PC-9 (cell line): ENCODE measurements at places on chromosomes 5 and 9.

GRCh38 chr5:4758550-4758949, 381.6 kb upstream of the ADAMTS16 start:
- DNase-seq = no peak

DNA sequence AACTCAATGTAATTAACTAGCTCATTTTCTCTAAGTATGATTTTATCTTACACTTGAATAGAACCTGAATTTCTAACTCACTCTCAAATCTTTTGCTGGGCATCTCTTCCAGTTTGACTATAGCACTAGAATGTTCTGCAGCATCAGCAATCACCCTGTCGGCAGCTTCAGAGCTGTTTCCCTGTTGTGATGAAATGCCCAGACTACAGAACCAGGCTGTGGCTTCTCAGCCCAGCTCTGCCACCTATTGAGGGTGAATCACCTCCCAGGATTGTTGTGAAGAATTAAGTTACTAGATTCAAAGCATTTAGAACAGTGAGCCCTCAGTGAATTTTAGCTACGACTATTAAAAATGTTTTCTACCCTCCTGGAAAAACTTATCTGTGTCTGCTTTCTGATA, 90.4 kb upstream of the ANKRD55 start:
- peak; percentile 81 for DNase-seq

DNA sequence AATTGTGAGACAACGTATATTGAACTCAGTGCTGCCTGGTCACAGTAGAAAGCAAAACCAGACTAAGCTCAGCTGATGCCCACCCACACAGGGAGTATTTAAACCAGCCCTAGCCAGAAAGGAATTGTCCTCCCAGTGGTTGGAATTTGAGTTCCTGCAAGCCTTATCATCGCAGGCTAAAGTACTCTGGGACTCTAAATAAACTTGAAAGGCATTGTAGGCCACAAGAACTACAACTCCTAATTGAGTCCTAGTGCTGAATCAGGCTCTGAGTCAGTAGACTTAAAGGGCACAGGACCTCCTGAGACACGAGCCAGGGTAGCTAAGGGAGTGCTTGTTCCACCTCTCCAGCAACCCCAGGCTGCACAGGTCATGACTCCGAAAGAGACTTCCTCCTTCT, 171.4 kb downstream of the MCTP1 start:
- no peak for DNase-seq

DNA sequence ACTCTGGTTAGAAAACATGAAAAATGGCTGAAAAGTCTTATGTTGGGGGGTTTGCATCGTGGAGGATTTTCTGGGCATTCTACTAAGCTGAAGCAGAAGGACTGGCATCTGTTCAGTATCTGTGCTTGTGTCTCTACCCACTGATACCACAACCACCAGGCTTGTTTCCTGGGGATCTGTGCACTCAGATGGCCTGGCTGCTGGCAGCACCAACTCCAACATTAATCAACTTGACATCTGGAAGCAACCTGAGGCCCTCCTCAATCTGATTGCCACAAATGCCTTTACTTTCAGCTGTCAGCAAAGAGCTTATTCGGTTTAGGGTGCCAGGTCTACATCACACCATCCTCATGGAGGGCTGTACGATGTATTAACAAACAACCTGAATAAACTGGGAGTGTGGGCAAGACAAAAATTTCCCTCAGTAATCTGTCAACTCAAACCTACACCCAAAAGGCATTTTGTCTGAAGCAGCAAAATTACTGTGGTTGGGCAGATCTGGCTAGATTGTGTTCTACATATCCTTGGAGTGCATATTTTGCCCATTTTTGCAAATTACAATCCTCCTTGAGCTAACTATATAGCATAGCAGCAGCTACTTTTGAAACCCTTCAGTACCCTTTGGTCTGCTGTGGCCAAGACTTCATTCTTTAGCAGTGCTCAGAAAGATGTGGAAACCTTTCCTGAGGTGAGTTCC, 74.6 kb downstream of the FOXD1 start:
- no peak for DNase-seq
